Hematopoietic multipotent progenitor cell (in vitro differentiated cells): ENCODE measurements at places on chromosomes 6 and 20.

DNA sequence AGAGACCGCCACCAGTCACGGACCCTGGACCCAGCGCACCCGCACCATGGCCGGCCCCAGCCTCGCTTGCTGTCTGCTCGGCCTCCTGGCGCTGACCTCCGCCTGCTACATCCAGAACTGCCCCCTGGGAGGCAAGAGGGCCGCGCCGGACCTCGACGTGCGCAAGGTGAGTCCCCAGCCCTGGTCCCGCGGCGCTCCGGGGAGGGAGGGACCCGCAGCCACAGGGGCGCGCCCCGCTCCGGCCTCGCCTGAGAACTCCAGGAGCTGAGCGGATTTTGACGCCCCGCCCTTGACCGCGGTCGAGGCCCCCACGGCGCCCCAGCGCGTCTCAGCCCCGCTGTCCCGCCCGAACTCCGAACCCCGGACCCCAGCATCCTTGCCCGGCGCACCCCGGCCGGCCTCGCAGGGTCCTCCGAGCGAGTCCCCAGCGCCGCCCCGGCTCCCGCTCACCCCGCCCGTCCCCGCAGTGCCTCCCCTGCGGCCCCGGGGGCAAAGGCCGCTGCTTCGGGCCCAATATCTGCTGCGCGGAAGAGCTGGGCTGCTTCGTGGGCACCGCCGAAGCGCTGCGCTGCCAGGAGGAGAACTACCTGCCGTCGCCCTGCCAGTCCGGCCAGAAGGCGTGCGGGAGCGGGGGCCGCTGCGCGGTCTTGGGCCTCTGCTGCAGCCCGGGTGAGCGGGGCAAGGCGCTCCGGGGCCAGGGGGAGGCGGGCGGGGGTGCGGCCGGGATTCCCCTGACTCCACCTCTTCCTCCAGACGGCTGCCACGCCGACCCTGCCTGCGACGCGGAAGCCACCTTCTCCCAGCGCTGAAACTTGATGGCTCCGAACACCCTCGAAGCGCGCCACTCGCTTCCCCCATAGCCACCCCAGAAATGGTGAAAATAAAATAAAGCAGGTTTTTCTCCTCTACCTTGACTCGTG is at the start of gene OXT:
Gene OXT, plus strand, starts transcription at position 11 of the 920 bp plus-strand sequence. Its CDS starts 36 bp downstream, at position 47.
- DNase-seq = peak; percentile 82

DNA sequence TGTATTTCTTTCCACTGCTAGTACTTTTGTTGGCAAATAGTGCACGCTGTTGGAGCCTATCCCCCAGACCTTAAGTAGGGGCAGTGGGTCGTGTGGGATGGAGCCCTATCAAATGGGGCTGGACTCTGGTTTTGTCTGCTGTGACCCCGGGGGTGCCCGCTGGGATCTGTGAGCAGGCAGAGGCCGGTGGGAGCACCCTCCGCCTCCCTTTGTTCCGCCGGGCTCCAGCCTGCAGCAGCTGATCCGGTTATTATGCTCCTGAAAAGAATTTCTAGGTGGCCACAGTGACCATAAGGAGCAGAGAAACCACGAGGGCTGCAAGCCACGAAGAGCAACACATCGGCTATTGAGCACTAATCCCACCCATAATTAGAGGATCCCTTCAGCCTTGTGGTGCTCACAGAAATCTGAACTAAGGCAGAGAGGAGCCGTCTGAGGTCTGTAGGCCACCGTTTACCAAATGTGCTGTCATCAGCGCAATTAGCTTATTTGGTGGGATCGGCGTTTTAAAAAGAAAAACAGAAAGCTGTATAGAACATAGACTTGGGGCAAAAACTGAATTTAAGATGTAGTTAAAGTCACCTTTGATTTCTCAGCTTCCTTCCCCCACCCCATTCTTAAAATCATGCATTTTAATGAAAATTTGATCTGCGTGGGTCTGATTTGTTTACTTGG is 598.3 kb upstream of the JAG1 start:
- no peak for DNase-seq

DNA sequence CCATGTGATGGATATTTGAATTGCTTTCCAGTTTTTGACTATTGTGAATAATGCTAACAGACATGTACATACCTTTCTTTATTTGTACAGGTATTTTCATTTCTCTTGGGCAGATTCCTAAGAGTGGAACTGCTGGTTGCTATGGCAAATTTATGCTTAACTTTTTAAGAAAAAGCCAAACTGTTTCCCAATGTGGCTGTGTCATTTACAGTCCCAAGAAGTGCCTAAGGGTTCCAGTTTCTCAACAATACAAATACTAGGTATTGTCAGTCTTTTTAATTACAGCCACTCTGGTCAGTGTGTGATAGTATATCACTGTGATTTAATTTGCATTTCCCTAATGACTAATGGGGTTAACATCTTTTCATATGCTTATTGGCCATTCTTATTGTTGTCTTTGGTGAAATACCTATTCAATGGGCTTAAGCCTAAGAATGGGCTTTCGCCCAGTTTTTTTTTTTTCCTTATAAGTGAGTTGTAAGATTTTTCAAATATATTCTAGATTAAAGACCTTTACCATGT is 10.3 kb downstream of the REPS1 start:
- no peak for DNase-seq

DNA sequence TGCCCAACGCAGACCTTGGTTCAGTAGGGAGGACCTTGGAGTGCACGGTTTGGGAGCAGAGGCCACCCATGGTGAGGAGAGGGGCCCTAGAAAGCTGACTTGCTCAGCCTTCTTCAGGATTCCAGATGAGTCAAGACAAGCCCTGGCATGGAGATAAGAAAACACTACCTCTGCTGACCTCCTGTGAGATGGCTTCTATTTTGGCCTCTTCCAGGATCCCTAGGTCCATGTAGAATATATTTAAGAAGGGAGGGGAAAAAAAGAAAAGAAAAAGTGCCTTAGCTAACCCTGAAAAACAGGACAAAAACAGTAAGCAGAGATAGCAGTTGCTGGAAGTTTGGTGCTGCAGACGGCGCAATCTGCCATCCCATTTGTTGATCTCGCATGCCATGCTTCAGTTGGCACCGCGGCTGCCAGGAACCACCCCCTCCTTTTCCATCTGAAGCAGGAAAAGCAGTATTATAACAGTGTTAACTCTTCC is 100.0 kb downstream of the ARMC2 start:
- no peak for DNase-seq

DNA sequence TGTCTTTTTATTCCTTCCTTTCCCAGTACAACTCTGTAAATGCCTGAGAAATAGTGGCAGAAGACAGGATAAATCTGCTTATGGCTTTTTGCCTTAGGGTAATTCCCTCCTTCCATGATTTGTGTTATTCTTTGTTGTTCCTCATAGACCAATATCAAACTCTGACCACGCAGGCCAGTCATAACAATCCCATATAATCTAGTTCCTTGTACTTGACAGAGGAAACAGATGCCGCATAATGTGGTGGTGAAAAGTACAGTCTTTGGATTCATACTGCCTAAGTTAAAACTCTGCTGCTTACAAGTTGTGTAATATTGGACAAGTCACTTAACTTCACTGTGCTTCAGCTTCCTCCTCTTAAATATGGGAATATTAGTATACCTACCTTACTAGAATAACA is 8.2 kb upstream of the BAG2 start:
- no peak for DNase-seq
